ENCODE measurements at places on chromosomes 12 and 14. TPM values are rescaled to one million over a fixed set of nuclear protein-coding genes. Genes with fewer than 3 reads are reported as not detected.

The ANO6 gene
- 114 TPM for total RNA-seq

The FAM90A1 gene
- not detected for total RNA-seq

DNA sequence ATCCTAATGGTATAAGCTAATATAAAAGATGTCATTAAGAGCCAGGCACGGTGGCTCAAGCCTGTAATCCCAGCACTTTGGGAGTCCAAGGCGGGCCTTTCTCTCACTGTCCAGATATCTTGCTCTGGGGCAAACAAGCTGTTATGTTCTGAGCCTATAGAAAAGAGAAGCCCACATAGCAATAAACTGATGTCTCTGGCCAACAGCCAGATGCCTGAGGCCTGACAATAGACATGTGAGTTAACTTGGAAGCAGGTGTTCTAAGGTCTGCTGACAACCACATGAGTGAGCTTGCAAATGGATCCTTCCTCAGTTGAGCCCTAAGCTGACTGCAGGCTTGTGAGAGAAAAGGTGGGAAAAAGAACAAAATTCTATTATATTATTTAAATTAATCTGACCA lies 25.0 kb downstream of the YAF2 start:
- DNase-seq, result no peak

DNA sequence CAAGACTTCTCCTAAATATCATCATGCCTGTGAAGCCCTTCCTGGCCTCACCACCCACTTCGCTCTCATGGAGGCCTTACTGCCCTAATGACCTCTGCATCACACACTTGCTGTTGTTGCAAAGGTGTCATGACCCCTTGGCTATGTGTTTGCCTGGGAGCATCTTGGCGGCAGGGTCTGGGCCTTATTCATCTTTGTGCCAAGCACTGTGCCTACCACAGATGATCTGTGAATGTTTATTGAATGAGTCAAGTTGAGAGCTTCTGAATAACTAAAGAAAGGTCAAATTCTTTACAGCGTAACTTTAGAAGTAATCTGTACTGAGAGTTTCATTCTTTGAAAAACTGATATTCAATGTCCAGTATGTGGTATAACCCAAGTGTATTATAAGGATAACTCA lies 113.3 kb downstream of the TTC8 start:
- no peak for DNase-seq

Measured in thoracic aorta (tissue), 2 donors.